Head of caudate nucleus (tissue), 42 donors: ENCODE measurements at places on chromosomes 12 and 14.

DNA sequence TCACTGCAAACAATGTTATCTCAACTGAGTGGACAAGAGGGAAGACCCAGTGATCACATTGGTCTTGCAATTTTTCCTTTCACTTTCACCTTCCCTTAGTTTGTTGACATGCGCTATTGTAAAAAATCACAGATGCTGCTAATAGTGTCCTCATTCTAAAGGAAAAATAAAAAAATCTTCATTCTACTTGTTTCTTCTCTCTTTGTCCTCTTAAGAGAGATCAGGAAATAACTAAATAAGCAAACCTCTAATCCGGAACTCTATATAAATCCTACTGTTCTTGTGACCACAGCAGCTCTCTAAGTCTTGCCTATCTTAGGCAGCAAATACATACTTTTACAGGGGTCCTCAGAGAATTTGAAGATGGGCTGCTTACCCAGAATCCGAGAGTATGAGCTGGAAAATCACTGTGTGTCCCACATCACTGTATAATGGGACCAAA lies 257.7 kb downstream of the NAV3 start:
- DNase-seq, result no peak

DNA sequence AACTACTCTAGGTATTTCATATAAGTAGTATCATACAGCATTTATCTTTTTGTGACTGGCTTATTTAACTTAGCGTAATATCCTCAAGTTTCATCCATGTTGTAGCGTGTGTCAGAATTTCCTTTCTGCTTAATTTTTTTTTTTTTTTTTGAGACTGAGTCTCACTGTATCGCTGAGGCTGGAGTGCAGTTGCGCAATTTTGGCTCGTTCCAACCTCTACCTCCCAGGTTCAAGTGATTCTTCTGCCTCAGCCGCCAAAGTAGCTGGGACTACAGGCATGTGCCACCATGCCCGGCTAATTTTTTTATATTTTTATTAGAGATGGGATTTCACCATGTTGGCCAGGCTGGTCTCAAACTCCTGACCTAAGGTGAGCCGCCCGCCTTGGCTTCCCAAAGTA lies 28.9 kb downstream of the PNMA1 start:
- DNase-seq, result no peak

DNA sequence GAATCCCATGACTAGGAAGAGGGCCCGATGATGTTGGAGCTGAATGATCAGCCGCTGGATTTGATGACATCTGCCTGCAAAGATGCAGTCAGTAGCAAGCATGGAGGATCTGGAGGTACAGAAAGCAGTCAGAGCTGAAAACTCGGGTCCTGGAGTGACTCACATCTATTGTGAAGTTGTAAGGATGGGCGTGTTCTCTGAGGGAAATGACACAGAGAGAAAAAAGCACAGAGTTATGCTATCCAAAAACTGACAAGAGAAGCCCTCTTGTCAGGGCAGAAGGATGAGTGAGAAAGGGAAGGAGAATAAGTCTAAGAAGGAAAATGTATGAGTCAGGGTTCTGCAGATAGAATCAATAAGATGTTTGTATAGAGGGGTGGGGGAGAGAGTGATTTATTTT lies 380.4 kb upstream of the CCDC196 start:
- DNase-seq, result no peak

- no peak for DNase-seq
Measured at GRCh38 chr14:45084946-45085346, 1.0 kb downstream of the PRPF39 start.

- DNase-seq, result no peak
Measured at GRCh38 chr14:103045371-103045869, 11.9 kb downstream of the CDC42BPB start.

DNA sequence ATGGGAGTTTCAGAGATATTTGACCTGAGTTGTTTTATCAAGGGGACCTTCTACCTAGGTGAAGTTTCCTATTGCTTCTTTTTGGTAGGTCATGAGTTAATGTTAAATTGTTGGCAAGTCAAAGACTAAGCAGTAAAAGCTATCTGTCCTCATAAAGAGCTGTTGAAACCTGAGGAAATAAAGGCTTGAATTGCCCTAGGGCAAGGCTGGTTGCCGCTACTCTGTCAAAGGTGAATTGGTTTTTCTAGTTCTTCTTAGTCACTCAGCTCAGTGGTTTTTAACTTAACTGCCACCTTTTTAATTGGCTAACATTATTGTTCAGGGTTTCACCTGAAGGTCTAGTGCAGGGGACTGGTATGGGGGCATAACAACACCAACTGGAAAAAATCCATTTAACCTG lies 441.6 kb upstream of the FBXO33 start:
- no peak for DNase-seq

DNA sequence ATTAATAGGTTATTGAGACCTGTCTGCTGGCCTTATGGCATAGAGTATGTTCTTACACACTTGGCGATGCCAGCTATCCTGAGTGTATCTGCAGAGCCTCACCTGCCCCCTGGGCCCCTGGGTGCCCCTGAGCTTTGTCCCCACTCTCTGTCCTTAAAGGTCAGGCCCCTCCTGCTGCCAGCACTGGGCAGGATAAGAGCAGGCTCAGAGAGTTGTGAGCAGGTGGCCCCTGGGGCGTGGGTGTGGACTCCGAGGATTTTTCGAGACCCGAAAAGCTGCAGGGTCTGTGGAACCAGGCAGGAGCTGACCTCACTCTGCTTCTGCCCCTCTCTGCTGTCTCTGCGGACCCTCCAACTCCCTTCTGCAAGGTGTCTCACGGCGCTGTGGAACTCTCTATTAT lies 8.2 kb downstream of the HIP1R start:
- DNase-seq, result no peak

- DNase-seq, result no peak
Measured at GRCh38 chr12:32025906-32026305, 66.7 kb downstream of the RESF1 start.

DNA sequence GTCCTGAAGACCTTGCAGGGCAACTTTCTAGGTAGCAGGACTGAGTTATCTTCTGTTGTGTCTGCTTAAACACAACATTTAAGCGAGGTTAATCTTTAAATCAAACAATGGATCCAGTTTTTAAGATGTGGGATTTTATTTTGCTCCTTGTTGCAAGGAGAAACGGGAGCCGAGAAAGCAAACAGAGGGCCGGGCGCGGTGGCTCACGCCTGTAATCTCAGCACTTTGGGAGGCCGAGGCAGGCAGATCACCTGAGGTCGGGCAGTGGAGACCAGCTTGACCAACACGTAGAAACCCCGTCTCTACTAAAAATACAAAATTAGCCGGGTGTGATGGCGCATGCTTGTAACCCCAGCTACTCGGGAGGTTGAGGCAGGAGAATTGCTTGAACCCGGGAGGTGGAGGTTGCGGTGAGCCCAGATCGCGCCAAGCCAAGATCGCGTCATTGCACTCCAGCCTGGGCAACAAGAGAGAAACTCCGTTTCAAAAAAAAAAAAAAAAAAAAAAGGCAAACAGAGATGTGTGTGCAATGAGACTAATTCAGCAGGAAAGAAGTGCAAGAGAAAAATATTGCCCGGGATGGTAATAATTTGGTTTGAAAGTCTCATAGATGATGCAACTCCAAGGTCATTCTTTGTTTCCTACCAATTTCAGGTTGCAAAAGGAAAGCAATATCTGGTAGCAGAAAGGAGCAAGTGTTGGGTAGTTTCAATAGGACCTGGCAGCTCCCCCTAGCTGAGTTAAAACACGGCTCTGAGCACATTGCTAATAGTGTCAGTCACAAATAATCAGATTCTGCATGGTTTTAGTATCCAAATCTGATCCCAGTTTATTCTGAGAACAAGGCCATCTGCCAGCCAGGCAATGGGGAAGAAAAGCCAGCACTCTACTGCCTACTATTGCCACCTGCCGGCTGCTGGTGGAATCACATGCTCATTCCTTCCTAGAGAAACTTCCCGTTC lies 141.4 kb downstream of the PPM1H start:
- DNase-seq, result peak; percentile 92

GRCh38 chr14:79705126-79705894 lies 506.0 kb downstream of the DIO2 start:
- DNase-seq, result no peak

DNA sequence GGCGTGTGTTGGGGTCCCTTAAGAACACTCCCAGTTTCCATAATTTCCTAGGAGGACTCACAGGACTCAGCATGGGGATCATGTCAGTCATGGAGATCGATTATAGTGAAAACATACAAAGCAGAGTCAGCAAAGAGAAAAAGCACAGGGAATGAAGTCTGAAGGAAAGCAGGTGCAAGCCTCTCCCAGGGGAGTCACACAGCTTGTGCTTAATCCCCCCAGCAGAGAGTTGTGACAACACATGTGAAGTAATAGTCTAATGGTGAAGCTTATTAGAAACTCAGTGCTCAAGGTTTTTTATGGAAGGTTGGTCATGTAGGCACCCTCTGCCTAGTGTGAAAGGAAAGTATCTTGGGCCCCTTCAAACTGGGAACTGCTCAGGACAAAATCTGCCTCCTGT lies 149.0 kb upstream of the SEL1L start:
- DNase-seq, result no peak

- DNase-seq, result no peak
Measured at GRCh38 chr14:35986219-35986573, 160.1 kb downstream of the BRMS1L start.

DNA sequence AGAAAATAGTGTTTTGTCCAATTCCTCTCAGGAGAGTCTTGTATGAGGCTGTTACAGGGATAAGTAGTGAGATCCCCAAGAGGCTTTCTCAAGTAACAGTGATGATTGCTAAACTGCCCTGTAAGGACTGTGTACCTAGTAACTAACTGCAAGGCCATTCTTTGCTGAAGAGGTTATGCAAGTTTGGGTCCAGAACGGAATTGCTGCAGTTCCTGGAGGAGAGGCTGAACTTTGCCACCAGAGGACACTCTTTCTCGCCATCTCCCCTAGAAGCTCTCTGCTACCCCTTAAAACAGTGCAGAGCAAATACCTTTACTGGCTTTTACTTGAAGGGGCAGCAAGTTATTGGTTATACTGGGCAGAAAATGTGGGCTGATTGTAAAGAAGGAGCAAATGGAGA lies 180.0 kb downstream of the RBM19 start:
- no peak for DNase-seq

DNA sequence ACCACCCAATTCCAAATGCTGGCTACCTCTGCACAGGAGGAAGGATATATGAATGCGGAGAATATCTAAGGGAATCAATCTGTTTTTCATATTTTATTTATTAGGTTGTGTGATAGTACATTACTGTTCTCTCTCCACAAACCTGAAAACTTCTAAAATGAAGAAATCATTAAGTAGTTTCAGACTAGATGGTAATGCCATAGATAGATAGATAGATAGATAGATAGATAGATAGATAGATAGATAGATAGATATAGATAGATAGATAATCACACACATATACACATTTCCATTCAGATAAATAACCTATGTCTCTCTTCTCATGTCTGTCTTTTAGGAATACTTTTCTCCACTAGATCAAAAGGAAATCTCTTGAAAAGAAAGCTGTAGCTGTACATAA lies 126.1 kb upstream of the TSPAN8 start:
- DNase-seq, result no peak

DNA sequence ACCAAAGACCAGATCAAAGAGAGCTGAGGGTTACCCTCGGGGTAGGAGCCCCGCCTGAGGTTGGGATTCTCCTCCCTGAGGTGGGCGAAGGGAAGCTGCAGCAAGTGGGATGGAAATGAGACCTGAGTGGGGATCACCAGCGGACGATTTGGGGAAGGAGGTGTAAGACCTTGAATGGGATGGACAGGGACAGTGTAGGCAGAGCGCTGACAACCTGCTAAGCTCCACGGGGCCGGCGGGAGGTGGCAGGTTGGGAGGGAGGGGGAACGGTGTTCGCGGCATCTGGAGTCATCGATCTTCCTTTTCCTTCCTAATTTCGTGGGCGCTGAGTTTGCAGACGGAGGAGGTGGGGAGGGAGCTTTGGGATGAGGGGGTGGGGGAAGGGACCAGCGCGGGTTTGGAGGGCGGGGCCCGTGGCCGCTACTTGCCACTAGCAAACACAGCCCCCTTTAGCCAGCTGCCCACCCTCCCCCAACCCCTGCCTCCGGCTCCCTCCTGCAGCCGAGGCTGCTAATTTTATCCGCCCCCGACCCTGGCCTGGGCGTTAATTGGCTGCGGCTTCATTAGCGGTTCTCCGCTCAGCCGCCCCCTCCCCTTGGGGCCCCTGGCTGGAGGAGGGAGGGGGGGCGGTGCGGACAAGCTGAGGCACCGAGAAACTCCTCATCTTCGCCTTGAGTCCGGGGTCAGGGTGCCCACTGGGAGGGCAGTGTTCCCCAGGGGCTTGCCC lies 2.8 kb upstream of the SHMT2 start:
- DNase-seq, result no peak

DNA sequence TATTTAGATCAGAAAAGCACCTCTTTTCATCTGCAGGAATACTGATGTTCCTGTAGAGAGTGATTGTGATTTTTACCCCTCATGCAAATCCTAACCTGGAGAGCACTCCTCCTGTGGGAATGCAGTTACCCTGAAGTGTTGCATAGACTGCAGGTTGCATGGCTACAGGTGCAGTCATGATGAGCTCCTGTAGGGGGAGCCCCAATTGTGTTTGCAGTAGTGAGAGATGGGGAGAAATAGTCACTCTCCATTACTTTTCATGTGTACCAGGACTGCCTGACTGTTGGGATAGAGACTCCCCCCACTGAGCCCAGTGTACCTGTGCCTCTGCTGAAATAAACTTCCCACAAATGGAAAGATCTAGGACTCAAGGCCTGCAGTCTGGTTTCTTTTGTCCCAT lies 1086.5 kb downstream of the SLC6A15 start:
- no peak for DNase-seq

GRCh38 chr12:6336079-6336888 lies 5.6 kb downstream of the TNFRSF1A start:
- peak; percentile 34 for DNase-seq

- DNase-seq, result no peak
Measured at GRCh38 chr12:132734206-132734605, 23.6 kb downstream of the PGAM5 start.

DNA sequence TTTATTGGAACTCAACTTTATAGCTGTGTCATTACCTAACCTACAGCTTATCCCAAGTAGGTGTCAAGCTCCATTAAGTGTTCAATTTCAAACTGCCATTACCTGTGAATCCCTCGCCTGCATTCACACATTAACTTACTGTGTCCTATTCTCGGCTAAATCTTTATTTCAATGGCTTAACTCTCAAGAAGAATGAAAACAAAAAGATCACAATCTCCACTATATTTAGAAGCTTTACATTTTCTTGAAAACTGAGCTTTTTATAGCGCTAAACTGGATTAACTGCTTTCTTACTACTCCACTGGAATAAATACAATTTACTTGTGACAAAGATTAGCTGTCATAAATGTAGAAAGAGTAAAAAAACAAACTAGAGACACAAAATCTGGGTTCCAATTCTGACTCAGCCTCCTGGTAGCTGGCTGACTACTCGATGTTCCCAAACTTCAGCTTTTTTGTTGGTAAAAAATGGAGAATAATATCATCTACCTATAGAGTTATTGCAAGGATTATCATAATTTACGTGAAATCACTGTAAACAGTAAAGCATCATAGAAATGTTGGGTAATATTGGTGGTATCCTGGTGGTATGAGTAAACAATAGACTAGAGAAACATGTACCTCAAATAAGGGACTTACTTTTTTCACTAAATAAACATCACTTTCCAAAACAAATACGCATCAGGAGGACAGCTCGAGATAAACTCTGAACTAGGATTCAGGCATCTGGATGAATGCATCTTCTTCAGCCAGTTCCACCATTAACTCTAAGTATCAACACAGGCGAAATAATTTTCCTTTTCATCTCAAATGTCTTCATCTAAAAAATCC lies 1.7 kb downstream of the RALGAPA1 start:
- DNase-seq, result no peak
